ENCODE measurements at places on chromosomes 16 and 17.

- DNase-seq = no peak
These were observed 14.7 kb upstream of the XYLT2 start for GRCh38 chr17:50331085-50331791.

- no peak for DNase-seq
These were observed 54.6 kb downstream of the WDR45B start for GRCh38 chr17:82593590-82594087.

GRCh38 chr17:41620583-41621434, 3.6 kb downstream of the KRT17 start:
- DNase-seq = no peak

DNA sequence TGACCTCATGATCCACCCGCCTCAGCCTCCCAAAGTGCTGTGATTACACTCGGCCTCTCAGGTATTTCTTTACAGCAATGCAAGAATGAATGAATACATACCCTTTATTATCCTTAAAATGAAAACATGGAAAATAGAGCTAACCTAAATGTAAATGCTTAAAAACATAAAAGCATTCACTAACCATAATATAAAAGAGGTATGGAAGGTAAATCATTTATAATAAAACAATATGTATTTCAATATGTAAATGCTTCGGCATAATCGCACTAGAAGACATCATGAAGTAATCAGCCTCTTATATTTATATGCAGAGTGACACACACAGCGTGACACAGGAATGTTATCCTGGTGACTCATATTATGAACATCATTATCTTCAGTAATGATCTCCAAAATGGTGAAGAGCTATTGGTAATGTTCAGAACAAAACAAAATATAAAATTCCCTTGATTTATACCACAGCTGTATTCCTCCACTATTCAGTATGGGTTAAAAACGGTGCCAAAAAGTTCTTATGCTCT, 53.9 kb downstream of the AIPL1 start:
- no peak for DNase-seq

Data from HL-60 (cell line).